GM12892 (cell line): ENCODE measurements at places on chromosomes 7 and 10.
A peak's percentile ranks its signal among the peaks of the same experiment; 100 is the strongest.

- DNase-seq = no peak
Observed at GRCh38 chr10:114142018-114142417, 32.0 kb downstream of the CCDC186 start.

DNA sequence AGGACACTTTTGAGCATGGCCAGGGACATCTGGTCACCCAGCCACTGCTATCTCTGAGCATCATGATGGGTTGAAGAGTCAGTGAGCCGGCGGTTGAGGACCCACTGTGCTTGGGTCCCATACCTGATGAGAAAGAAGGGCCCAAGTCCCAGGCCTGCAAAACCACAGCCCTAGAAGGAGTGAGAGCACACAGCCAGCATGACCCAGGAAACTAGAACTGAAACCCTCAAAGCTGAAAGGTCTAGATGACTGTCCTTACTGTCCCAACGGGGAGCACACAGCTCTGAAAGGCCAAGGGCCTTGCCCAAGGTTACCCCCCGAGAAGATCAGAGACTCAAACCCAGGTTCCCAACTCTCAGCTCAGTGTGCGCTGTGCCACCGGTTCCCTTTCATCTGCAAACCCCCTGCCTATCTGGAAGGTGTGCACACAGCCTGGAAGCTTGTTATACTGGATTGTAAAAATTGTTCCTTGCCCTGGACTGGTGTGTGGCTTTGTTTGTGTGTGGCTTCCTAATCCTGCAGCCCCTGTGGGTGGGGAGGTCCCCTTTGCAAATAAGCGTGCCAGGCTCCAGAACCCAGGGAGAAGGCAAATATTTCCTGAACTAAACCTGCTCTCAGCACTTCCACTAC, 22.6 kb upstream of the PSAP start:
- peak; percentile 71 for DNase-seq

GRCh38 chr10:128011059-128011979, 104.4 kb downstream of the PTPRE start:
- DNase-seq = peak; percentile 81

DNA sequence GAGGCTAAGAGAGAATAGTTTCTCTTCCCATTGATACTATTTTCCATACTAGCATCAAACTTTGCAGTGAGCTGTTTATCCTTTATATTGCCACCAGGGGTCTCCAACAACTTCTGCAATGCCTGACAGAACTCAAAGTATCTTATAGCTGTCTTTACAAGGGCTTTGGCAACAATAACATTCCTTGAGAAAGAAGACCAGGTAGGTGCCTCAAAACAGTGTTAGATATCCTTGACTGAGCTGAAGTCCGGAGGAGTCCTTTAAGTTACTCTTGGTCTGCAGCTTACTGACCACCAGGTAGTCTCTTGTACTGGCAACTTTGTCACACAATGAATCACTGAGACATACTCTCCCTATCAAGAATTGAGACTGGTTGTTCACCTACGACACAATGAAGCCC, 30.0 kb upstream of the TES start:
- peak; percentile 11 for DNase-seq

- DNase-seq = no peak
Observed at GRCh38 chr7:107029061-107029763, 15.3 kb upstream of the PRKAR2B start.

DNA sequence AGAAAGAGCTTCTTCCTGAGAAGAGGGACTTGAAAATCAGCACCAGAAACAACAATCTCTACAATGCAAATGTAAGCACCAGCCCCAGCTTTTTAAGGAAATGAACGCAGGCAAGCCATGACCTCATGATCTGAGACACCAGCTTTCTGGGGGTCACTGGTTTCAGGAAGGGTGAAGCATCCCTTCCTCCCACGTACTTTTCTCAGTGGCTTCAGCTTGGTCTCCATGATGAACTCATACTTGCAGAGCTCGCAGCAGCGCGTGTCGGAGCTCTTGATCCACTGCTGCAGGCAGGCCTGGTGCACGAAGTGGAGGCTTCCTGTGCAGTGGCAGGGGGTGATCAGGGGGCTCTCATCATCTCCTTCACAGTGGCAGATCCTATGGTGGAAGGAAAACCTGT, 87.0 kb downstream of the ALOX5 start:
- DNase-seq = no peak

- no peak for DNase-seq
Observed at GRCh38 chr7:157515342-157516041, 178.7 kb downstream of the DNAJB6 start.

- no peak for DNase-seq
Observed at GRCh38 chr7:39733881-39734632, 110.7 kb downstream of the RALA start.

- DNase-seq = no peak
Observed at GRCh38 chr10:22564060-22564459, 150.3 kb downstream of the PIP4K2A start.

DNA sequence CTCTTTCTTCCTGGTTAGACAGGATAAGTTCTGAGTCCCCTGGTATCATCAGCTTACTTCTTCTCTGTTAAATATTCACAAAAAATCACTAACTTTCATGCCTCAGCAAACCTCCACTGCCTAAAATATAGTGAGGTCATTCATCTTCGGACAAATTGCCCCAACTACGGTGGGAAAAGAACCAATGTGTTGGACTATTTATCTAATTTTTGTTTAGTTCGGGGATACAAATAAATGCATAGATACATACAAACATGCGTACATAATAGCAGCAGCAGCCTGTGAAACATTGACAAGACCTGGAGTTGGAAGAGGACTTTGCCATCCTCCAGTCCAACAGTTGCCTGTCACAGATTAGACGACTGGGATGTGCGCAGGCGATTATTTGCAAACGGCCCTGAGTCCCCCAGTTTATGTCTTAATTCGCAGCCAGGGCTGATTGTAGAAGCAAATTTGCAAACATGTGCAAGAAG, 51.5 kb downstream of the EGFR start:
- no peak for DNase-seq

GRCh38 chr10:112227331-112227987, 43.9 kb upstream of the GPAM start:
- DNase-seq = no peak

- DNase-seq = no peak
Observed at GRCh38 chr7:39035903-39036302, 58.2 kb downstream of the POU6F2 start.

DNA sequence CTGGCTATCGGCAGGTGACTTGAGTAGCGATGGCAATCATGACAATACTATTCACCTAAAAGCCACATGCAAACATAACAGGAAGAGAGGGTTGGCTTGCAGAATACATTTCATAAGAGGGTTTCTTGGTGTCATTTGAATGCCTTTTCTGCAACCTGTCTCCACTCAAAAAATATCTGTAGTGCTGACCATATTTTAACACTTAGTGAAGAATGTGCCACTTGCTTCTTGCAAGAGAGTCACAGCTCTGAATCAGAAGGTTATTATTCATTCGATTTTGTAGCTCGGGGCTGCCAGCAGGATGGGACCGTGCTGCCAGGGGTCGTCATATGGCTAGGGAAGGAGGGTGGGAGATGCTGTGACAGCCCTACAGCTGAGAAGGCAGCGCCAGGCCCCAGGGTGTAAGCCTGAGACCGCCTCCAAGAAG, 152.0 kb upstream of the PITRM1 start:
- no peak for DNase-seq

DNA sequence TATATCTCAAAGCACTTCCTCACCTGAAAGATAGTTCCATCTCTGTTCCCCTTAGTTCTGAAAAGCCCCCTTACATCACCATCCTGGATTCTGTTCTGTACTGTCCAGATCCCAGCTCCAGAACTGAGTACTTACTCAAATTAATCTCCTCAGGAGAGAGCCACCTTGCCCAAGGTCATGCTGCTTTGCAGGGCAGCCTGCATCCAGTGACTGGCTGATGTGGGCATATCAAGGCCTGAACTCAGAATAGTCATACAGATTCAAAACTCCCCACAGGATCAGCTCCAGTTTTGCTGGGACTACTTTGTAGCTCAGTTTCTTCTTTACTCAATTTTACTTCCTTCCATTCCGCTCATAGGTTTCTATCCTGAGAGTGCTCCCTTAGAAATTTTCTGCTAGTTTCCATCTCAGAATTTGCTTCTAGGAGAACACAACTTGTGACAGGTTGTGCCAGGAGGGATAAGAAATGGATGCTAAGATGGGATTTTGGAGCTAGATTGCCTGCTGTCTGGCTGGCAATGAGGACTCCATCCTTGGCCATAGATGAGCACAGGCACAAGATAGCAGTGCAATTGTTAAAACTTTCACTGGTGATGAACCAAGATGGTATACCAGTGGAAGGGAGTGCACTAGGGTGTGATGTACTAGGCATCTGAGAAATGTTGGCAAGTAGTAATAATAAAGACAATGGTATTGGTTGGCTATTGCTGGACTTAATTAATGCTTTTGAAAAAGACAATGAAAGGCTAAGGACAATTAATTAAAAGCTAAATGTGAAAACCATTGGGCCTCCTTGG, 17.3 kb downstream of the SRGN start:
- no peak for DNase-seq

DNA sequence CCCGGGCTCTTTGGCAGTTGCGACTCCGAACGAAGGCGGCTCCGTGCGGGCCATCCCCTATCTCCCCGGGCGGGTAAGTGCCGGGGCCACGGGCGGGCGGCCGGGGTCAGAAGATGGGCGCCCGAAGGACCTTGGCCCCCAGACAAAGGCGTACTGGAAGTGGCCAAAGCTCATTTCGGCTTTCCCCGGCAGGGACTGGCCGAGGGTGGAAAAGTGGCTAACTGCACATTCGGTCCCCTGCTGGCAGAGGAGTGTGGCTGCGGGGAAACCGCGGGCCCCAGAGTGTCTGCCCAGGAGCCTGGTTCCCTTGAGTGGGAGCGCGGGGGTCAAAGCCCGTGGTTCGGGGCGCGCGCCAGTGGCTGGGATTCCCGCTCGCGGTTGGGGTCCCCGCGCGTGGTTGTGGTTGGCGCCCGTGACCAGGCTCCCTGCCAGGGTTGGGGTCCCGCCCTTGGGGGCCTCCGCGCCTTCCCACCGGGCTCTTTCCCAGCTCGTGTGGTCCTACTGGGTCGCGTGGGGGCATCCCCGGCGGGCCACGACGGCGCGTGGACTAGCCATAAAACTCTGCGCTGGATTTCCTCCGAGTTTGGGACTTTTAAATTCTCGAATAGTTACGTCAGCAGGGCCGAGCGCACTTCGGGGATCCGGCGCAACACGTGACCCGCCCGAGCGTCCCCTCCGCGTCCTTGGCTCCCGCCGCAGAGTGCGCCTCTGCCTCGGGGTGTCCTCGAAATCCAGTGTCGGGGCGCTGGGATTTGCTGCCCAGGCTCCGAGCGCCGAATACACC, 124.4 kb downstream of the TACC2 start:
- no peak for DNase-seq

DNA sequence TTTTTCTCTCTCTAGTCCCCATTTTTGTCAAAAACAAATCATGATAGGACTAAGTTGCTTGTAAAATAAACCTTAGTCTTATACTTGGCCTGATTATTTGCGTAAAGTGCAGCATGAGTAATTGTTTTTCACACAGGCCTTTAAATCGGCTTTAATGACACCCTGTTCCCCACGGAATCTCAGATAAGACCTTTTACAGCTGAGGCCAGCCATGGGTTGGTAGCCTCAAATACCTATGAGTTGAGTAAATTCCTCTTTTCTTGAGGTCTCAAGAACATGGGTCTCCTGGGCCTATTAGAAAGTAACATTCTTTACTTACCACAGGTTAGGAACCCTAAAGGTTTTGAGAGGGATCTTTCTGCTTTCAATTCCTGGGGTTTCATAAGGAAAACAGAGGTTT, 761.0 kb upstream of the PHF14 start:
- no peak for DNase-seq

DNA sequence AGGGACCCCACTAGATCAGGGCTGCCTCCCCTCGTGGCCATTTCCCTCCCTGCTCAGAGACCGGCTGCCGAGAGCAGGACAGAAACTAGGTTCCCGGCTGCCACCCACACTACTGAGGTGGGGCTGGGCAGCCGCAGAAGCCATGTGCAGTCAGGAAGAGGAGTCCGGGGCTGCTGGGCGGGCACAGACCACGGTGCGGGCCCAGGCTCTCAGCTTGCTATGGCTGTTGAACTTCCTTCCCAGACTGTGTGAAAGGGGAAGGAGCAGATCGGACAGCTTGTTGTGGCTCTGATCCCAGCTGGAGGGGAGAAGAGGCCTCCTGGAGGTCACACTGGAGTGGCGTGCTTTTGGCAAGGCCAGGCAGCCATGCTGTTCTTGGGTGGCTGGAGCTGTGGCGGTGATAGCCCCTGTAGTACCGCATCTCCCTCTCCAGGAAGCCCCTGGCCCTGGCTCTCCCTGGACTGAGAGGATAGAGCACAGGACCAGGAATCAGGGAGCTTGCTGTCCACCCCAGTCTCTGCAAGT, 56.8 kb downstream of the HK1 start:
- DNase-seq = peak; percentile 41

DNA sequence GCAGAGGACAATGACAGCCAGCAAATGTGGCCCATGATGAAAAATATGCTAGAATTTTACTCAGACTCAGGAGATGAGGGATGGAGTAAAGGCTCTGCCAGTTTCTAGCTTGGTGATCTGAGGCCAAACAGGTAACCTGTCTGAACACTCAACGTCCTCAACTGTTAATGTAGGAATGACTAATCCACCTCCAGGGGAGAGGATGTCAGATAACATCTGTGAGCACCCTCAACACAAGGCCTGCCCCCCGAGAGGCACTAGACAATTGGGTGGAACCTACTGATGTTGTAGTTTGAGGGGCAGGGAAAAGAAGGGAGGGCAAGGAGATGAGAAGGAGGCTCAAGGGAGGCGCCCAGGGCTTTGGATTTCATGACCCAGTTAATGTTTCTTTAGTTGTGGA, 445.1 kb downstream of the PLXNA4 start:
- DNase-seq = no peak

GRCh38 chr10:96826438-96826837, 5.7 kb upstream of the LCOR start:
- DNase-seq = no peak

DNA sequence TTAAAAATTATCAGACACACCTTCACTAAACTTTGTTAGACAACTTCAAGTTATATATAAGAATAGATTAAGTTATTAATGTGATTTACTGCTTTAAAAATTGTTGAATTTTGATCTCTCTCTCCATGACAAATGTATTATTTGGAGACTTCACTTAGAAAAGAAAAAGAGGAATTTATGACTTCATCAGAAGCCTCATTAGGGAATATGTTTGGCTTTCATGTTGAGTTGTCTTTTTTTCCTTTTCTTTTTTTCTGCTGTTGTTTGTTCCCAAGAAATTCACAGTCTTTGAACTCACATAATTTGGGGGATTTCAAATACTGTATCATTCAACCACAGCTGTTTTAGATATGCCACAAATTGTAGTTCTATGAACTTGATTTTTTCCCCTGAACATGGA, 149.5 kb downstream of the PPP1R9A start:
- DNase-seq = no peak

DNA sequence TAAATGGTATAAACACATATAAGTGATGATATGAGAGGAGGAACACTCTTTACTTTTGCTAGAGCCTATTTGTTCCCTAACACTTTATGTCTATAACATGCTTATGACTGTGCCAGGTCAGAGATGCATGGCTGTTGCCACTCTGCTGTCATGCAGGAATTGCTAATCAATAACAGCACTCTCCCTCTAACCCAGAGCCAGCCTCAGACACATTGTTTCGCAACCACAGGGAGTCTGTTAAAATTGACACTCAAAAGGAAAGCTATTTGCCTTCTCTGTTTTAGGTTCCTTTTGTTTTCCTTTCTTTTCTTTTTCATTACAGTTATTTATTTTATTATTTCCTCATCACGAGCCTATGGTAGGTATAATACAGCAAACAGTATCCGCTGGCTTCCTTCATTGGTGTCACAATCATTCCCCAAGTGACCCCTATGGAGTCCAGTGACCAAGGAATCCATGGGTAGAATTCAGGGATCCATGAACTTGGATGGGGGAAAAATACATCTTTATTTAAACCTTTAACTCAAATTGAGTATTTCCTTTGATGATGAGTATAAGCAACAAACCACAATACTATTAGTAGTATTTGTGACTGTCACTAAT, 6.8 kb downstream of the PON2 start:
- no peak for DNase-seq
